EH (cell line): ENCODE measurements at places on chromosomes 7 and 10.

DNA sequence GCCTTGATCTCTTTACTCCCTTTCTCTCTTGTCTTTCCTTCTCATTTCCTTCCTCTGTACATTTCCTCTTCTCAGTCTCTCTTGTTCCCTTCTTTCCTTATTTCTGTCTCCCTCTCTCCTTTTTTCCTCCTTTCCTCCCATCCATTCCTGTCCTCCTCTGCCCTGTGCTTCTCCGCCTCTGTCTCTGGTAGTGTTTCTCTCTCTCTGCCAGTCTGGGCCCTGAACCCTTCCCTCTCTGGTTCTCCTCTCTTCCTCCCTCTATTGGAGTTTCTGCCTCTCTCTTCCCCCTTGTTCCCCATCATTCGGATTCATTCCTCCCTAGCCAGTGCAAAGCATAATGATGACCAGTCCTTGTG lies 13.2 kb upstream of the PAX2 start:
- DNase-seq: no peak

GRCh38 chr7:141460781-141461715 lies 90.2 kb upstream of the AGK start:
- DNase-seq: peak; percentile 27

DNA sequence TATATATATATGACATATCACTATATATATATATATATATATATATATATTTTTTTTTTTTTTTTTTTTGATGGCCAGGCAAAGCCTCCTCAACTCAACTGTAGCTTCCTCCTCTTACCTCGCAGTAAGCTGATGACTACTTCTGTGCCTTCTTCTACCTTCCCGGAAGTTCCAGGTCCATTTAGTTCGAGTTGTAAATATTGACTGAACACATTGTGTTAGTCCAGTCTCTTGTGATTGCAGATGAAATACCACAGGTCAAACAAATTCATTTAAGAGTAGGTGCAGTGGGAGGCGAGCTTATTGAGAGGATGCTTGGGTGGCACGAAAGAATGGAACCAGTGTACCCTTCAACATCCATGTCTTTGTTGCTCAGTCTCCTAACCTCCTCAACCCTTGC lies 144.6 kb downstream of the ST7 start:
- no peak for DNase-seq

GRCh38 chr7:151174246-151175046 lies 7.0 kb upstream of the GBX1 start:
- DNase-seq: no peak

DNA sequence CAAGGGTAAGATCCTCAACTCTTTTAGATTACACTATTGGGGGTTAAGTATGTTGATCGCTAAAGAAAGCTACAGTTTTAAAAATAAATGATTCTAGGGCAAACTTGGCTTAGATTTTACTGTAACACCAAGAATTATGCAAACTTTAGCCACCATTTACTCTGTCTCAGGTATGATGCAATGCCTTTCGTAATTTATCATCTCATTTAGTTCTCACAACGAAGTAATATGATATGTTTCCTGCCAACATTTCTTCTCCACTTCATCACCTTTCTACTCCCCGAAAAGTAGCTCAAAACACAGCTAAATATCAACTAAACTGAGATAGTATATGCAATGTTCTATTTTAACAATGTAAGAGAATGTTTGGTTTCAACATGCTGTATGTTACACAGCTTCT lies 21.1 kb downstream of the FAM133B start:
- no peak for DNase-seq

DNA sequence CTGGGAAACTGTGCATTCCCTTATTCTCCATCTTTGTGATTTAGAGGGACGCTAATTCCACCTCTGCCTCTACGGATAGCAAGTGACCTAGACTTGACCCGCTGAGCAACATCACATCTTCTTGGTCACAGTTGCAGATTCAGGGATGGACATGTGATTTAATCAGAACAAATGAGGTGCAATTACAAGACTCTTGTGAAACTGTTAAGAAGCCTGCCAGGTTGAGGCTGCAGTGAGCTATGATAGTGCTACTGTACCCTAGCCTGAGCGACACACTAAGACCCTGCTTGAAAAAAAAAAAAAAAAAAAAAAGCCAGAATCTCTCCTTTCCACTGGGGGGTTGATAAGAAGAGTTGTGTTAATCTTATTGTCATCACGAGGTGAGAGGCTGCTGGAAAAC lies 14.4 kb downstream of the MPLKIP start:
- DNase-seq: no peak

- DNase-seq: peak; percentile 6
These were observed 223.7 kb downstream of the MTERF1 start for GRCh38 chr7:91656541-91657482.

DNA sequence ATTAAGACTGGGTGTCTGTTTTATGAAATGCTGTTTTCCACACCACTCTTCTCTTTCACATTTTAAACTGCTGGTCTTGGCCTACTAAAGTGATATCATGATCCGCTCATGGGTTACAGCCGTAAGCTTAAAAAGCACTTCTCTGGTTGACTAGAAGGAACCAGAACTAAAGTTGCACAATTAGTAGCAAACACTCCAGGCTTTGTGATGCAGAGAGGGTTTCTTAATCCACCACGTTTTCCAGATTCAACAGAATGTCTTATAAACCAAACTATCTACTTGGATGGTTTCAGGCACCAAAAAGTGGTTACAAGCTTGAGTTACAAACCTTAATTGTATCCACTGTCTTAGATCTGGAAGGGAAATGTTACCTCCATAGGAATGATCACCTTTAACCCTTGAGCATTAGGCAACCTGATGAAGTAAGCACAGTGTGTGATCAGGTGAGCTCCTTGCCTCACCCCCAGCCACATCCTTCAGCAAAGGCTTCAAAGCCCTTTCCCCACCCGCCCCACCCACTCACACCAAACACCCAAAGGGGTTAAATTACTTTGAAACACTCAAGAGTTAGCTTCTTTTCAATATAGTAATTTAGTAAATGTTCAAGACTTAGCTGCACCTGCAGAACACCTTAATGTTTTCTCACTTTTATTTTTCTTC lies 3.5 kb downstream of the ELMO1 start:
- no peak for DNase-seq

DNA sequence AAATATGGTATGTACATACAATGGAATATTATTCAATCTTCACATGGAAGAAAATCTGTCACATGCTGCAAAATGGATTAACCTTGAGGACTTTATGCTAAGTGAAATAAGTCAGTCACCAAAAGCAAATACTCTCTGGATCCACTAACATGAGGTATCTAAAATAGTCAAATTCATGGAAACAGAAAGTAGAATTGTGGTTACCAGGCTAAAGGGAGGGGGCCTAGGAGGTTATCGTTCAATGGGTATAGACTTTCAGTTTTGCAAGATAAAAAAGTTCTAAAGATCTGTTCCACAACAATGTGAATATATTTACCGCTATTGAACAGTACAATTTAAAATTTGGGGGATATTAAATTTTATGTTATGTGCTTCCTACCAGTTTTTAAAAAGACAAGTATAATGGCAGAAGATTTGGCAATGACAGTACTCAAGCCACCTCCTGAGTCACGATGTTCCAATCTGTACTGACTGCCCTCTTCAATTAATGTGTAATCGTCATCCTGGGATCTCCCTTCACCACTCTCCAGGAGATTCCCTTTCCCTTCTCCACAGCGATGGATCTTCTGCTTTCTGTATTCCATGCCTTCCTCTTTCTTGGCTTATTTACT lies 32.3 kb upstream of the IL6 start:
- peak; percentile 31 for DNase-seq

DNA sequence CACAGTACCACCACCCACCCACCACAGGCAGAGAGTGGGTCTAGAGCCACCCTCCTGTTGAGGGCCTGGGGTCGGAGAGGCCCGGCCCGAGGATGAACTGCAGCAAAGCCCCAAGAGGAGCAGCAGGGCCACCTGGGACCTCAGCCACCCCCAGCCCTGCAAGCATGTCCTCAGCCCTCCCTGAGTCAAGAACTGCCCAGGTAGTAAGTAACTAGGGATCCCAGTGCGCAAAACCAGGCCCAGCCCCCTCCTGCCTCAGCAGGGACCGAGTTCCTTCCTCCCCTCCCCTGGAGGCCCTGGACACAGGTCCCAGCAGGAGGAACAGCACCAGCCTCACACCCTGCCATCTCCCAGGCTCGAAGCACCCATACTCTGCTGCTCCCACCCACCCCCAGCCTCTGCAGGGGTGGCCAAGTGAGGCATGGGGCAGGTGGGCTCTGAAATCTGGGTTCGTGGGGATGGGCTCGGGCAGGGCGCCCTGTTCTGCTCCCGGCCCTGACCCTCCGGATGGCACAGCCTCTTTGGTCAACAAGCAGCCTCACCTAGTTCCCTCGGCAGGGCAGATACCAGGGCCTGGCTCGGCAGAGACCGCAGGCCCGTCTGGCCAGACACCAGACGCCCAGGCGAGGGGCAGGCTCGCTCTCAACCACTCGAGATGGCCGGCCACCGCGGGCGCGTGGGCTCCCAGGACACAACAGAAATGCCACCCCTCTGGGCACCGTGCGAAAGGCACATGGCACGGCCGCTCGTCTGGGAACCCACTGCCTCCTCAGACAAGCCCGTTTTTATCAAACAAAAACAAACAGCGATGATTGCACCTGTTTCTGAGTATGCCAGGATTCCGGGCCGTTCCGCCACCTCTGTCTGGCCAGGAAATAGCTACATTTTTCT lies 15.2 kb downstream of the PDGFA start:
- DNase-seq: no peak

- DNase-seq: no peak
These were observed 34.2 kb downstream of the DNAJC12 start for GRCh38 chr10:67803588-67804394.

DNA sequence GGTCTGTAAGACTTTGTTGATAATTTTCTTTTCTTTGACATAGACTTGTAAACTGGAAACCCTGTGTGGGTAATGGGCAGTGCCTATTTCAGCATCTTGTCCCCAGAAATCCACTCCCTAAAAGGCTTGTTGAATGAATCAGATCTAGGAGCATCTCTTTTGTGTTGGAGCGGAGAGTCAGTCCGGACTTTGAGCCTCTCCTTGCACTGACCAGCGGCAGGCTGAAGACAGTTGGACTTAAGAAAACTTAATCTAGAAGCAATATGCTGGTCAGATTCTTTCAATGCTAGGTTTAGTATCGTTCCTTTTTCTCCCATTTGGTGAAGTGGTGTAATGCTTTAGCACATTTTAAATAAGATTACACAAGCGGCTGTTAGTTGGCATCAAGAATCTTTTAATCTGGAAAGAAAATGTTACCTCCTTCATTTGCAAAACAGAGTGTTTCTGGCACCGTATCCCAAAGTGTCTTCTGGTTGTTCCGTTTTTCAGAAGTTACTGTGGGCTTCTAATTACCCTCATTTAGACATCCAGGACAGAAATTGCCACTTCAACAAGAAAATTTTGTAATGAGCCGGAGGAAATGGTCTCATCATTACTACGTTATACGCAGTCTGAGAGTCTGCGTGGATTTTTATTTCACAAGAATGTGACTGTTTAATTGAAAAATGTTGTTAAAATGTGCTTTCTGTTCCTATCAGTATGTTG lies 74.7 kb downstream of the CUX1 start:
- peak; percentile 72 for DNase-seq

- peak; percentile 31 for DNase-seq
These were observed 398.8 kb downstream of the TFEC start for GRCh38 chr7:115631782-115632181.

DNA sequence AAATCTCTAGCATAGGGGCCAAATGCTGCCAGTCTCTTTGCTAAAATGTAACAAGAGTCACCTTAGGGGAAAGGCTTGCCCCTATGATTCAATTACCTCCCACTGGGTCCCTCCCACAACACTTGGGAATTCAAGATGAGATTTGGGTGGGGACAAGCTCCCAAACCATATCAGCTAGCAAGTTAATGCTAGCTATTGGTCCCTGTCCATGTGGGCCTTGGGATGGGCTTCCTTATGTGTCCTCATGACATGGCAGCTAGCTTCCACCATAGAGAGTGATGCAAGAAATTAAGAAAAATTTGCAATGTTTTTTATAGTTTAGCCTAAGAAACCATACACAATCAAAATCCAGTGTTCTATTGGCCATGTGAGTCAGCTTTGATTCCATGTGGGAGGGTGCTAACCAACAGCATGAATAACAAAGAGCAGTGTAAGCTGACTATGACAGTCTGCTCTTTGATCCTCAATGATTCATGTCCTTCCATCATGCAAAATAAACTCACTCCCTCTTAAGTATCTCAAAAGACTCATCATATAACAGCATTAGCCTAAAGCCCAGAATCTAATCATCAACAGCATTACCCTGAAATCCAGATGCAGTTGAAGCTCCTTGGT lies 21.7 kb upstream of the ZNF365 start:
- DNase-seq: peak; percentile 38

- DNase-seq: peak; percentile 36
These were observed 27.6 kb downstream of the CHCHD3 start for GRCh38 chr7:133054162-133054840.

GRCh38 chr7:151248346-151249033 lies at the start of gene SMARCD3:
Gene SMARCD3, minus strand, starts transcription at chr7:151248694. Its CDS starts 132 bp downstream, at chr7:151248562.
- peak; percentile 69 for DNase-seq

DNA sequence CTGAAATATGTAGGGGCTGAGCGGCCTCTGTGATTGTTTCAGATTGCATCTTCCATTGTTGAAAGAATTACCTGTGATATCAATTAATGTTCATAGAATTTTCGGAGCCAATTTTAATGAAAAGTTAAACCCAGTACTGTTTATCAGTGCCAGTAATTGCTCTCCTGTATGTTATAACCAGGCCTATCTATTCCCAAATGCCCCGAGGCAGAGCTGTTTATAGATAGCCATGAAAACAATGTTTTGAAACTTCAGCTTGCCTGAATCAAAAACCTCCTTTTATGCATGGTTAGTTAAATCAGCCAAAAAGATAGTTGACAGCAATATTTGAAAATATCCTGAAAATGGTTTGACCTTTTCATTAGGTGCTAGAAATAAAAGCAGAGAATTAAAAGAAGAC lies 50.1 kb upstream of the HDAC9 start:
- DNase-seq: peak; percentile 25

GRCh38 chr7:54788664-54789063 lies 29.7 kb upstream of the SEC61G start:
- peak; percentile 82 for DNase-seq

DNA sequence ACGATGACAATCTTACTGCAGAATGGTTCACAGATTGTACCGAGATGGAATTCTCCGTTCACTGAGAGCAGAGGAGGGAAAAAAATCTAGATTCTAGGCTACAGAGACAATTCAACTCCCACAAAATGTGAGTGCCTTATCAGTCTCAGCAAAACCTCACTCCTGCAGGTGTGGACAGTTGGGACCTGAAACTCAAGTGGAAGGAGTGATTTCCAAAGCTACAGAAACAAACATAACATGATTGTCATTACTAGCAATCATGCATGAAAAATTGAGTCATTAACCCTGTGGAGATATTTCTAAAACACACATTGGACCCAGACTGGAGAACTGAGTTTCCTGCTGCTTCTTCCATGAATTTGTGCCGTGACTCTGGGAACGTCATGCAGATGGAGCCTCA lies 70.3 kb downstream of the CALML3 start:
- DNase-seq: peak; percentile 34

DNA sequence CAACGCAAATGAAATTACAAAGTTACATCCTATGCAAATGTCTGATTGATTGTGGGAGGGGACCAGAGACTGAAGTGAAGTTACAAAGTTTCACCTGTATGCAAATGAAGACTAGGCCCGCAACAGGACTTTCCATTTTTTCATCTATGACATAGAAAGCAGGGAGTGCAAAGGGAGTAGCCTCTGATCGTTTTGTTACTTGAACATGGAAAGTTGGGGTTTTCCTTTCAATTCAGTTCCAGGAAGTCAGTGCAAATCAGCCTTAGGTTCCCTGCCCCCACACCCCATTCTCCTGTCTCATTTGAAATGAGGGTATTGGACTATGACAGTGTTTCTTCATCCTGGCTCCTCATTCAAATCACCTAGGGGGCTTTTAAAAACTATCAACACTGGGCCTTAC lies 96.9 kb upstream of the HABP2 start:
- DNase-seq: no peak
